Activated T-helper 1 cell treated with anti-CD3 and anti-CD28 coated beads, Interleukin-2, amount 50 U/mL, for 16 hours (primary cell): ENCODE measurements at places on chromosomes 12 and 14.

- no peak for DNase-seq
Observed at GRCh38 chr12:70663838-70664237, 26.6 kb upstream of the PTPRB start.

DNA sequence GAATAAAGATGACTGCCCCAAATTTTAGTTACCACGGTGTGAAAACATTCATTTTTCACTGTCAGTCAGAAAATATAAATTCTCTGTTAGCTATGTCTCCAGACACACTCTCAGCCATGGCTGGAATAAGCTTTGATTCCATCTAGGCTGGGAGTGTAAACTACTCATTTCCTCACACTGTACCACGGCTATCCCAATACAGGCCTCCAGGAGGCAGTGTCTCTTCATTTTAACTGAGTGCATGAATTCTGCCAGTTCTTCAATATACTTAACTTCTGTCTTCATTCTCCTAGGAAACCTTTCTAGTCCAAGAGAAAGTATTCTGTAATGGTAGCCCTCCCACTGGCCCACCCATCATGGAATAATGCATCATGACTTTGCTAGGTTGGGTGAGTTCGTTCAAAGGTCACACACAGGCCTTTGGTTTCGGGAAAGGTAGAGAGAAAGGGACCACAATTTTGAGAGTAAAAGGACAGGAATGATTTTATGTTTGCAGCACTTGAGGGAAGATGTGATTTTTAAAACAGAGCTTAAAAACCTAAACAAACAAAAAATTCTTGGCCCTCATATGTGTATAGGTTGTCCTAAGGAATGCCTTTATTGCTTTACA is 381.1 kb downstream of the SEC23A start:
- DNase-seq: no peak

GRCh38 chr14:106530423-106531107 is 1004.2 kb downstream of the TMEM121 start:
- no peak for DNase-seq

GRCh38 chr14:67749341-67750084 is 47.8 kb downstream of the RDH12 start:
- DNase-seq: no peak

DNA sequence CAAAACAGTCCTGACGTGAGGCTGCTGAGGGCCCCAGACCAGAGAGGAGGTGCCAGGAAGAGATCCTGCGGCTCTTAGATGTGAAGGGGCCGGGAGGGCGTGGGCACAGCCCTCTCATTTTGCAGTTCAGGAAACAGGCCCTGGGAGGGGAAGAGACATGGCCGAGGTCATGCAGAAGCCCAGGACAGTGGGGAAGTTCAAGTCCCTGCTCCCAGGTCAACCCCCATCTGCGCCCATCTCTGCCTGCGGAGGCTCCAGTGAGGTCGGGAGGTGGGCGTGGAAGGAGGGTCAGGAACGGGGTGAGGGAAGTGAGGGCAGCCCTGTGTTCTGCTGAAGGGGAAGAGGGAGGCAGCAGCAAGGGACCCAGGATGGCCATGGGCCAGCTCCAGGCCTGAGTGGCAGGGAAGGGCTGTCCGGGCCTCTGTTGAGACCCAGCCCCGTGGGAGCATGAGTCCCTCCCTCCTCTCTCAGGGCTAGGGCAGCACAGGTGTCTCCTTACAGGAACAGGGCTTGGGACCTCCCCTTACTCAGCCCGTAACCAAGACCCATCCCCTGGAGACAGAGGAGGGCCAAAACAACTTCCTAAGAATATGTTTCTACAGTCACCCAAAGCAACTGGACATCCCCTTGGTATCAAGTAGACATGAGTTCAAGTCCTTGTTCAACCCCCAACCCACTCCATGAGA is 90.8 kb downstream of the LGMN start:
- no peak for DNase-seq

GRCh38 chr12:131188131-131189050 is 234.7 kb downstream of the ADGRD1 start:
- no peak for DNase-seq

DNA sequence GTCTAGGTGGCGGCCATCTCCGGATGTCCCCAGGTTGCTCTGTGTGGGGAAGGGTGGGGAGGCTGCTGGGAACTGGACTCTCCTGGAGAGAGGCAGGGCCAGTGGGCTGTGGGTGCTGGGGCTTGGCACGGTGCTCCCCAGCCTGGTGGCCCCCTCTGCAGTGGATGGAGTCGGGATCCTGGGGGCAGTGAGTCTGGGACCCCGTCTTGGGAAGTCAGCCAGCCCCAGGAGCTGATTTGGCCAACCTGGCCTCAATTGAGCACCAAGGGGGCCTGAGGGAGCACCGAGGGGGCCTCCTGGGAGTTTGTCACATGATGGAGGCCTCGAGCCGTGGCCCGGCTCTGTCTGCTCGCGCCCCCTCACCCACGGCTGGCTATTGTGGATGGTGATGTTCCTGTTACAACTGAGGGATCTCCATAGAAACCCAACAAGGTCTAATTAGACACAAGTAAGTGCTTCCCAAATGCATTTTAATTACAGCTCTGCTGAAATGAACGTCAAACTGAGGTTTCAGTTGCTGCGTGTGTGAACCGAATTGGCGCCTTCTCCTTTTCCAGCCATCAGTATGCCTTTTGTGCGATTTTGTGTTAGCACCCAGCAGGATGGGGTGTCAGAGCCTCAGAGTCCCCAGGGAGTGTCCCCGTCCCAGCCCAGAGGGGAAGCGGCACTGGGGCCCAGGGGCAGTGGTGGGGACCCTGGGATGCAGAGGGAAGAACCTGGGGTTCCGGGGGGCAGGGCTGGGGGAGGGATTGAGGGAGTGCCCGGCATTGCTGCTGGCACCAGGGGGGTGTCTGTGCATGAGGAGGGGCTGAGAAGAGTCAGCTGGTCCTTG is 71.8 kb downstream of the KIF26A start:
- no peak for DNase-seq

DNA sequence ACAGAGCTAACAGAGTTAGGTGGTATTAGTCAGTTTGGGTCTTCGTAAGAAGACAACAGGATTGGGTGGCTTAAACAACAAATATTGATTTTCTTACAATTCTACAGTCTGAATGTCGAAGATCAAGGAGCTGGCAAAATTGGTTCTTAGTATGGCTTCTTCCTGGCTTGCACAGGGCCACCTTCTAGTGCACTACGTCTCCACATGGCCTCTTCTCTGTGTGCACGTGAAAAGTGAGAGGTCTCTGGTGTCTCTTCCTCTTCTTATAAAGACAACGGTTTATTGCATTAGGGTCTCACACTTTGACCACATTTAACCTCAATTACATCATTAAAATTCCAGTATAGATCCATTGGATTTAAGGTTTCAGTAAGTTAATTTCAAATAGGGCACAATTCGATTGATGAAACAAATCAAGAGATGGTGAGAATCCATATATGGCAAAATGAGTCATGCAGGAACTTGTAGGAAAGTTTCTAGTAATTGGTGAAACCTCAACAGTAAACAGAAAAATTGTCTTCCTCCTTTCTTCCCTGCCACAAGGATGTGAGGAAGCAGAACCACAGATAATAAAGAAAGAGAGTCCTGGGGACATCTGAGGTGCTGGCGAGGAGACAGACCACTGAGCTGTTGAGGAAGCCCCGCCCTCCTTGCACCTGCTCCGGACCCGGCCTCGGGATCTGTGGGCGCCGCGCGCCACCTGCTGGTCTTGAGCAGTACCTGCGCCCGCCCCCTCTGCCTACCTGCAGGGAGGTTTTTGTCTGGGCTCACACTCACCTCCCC is 846.7 kb downstream of the TMEM121 start:
- peak; percentile 61 for DNase-seq

- DNase-seq: no peak
Observed at GRCh38 chr12:955939-956338, 6.4 kb upstream of the RAD52 start.

GRCh38 chr12:12488823-12489550 is 73.7 kb downstream of the DUSP16 start:
- DNase-seq: no peak

- DNase-seq: no peak
Observed at GRCh38 chr12:115382681-115383080, 698.7 kb upstream of the TBX3 start.

GRCh38 chr14:95507174-95507573 is 9.3 kb downstream of the SYNE3 start:
- DNase-seq: no peak

GRCh38 chr14:54627540-54628363 is 60.8 kb downstream of the SAMD4A start:
- DNase-seq: no peak
